ENCODE measurements at places on chromosomes 7 and 10.

DNA sequence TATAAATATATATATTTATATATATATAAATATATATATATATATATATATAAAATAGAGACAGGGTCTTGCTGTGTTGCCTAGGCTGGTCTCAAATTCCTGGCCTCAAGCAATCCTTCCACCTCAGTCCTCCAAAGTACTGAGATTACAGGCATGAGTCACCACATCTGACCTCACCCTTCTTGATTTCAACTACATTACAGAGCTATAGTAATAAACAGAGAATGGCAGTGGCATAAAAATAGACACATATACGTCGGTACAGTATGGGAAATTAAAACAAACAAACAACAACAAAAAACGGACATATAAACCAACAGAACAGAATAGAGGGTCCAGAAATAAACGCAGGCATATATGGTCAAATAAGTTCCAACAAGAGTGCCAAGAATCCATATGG, 77.6 kb upstream of the PPP1R3A start:
- DNase-seq: no peak

DNA sequence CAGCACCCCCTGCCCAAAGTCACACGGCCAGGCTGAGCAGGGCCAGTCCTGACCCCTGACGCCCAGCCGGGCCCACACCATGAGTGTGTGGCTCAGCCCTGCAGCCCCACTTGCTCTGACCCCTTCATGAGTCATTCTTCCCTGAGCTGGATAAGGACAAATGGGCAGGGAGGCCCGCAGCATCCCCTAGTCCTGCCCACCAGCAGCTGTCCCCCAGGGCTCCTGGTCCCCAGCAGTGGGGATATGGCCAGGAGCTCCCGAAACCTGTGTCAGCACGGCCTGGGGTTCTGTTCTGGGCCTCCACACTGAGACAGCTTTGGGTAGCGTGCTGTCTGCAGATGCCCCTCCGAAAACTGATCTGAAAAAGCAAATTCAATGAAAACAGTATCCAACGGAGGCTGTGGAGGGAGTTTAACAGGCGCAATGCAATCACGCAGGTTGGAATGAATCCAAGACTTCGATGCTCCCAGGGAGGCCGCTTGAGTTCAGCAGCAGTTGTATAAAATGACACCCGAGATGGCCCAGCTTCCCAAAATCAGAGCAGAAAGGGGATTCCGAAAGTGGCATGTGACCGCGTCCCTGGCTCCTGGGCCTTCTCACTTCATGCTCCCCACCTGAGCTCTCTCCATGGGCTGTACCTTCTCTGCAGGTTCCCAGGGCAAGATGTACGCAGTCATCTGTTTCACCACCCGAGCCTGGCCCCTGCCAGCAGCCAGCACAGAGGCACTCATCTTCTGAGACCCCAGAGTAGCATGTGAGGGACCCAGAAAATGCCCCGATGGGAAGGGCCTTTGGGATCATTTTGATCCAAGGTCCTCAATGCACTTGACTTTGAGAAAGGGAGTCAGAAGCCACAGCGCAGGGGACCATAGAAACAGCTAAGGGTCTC, 214.1 kb downstream of the USP6NL start:
- DNase-seq: no peak

GRCh38 chr7:11130012-11130411, 156.3 kb downstream of the PHF14 start:
- DNase-seq: no peak

GRCh38 chr7:33905389-33906032, at the start of gene BMPER:
TSS of gene BMPER (plus strand) at chr7:33905539. CDS start at chr7:33905614, 75 bp downstream.
- DNase-seq: no peak

- no peak for DNase-seq
Observed at GRCh38 chr10:65675236-65675635, 1250.6 kb upstream of the LRRTM3 start.
